ENCODE measurements at places on chromosomes 7 and 10. TPM values are rescaled to one million over a fixed set of nuclear protein-coding genes. Genes with fewer than 3 reads are reported as not detected.
A peak's percentile ranks its signal among the peaks of the same experiment; 100 is the strongest.

Gene FAM20C
- total RNA-seq = 10.0 TPM

Gene PRPS1L1
- total RNA-seq = not detected

Gene C10orf105
- not detected for total RNA-seq

Gene CELF2
- total RNA-seq = 65.0 TPM

Gene OR2A5
- total RNA-seq = not detected

Gene HOXA3
- not detected for total RNA-seq

DNA sequence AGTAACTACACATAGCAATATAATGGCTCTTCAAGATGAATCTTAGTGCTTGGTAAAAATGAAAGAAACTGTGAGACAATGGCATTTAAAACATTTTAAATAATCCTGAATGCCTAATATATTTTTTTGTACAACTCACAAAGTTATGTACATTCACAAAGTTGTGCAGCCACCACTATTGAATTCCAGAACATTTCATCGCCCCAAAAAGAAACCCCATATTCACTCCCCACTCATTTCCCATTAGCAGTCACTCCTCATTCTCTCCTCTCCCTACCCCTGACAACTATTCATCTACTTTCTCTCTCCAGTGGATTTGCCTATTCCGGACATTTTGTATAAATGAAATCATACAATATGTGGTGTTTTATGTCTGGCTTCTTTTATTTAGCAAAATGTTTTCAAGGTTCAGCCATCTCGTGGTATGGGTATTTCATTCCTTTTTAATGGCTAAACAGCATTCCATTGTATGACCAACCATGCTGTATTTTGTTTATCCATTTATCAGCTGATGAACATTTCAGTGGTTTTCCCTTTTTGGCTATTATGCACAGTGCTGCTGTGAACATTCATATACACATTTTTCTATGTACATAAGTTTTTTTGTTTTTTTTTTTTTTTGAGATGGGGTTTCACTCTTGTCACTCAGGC, 34.7 kb downstream of the ENTPD7 start:
- peaks cover 63% of the 10 kb centered on the region for H3K36me3 ChIP-seq
- no peak overlapping the region for H3K4me3 ChIP-seq
- peaks cover 8% of the 10 kb centered on the region for H3K4me1 ChIP-seq

DNA sequence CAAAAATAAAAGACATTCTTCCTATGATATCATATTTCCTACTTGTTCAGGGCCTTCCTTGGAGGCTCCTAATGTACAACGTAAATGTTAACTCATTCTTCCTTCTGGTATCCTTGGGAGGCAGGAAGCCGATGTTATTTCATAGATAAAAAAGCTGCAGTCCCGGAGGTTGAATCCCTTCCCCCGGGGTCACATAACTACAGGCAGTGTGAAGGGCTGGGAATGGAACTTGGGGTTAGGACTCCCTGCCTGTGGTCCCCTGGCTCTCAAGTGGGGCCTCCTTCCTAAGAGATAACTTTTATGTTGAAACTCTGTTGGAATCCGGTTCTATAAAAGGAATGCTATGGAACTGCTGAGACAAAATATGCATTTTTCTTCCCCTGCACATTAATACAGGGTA, 14.9 kb upstream of the CCDC3 start:
- peaks cover 1% of the 10 kb centered on the region for H3K27me3 ChIP-seq
- H3K36me3 ChIP-seq = no peaks in the 10 kb centered on the region
- H3K4me1 ChIP-seq = peaks cover 8% of the 10 kb centered on the region
- H3K27ac ChIP-seq = peak overlapping the region; percentile 74
- H3K4me3 ChIP-seq = no peak overlapping the region

- no peaks in the 10 kb centered on the region for H3K36me3 ChIP-seq
- peak; percentile 63 for DNase-seq
- peaks cover 58% of the 10 kb centered on the region for H3K27me3 ChIP-seq
- H3K27ac ChIP-seq = no peak overlapping the region
These were observed 73.9 kb upstream of the LEP start for GRCh38 chr7:128167042-128167701.

- H3K36me3 ChIP-seq = no peaks in the 10 kb centered on the region
- H3K27me3 ChIP-seq = no peaks in the 10 kb centered on the region
- peak overlapping the region; percentile 11 for H3K4me3 ChIP-seq
- H3K27ac ChIP-seq = peak overlapping the region; percentile 69
- H3K4me1 ChIP-seq = peaks cover 26% of the 10 kb centered on the region
These were observed 100.7 kb downstream of the NKX6-2 start for GRCh38 chr10:132685101-132685891.

- H3K4me3 ChIP-seq = no peak overlapping the region
- DNase-seq = no peak
- H3K27me3 ChIP-seq = no peaks in the 10 kb centered on the region
- no peak overlapping the region for H3K27ac ChIP-seq
These were observed 1.8 kb downstream of the SLC12A9 start for GRCh38 chr7:100854146-100854895.

DNA sequence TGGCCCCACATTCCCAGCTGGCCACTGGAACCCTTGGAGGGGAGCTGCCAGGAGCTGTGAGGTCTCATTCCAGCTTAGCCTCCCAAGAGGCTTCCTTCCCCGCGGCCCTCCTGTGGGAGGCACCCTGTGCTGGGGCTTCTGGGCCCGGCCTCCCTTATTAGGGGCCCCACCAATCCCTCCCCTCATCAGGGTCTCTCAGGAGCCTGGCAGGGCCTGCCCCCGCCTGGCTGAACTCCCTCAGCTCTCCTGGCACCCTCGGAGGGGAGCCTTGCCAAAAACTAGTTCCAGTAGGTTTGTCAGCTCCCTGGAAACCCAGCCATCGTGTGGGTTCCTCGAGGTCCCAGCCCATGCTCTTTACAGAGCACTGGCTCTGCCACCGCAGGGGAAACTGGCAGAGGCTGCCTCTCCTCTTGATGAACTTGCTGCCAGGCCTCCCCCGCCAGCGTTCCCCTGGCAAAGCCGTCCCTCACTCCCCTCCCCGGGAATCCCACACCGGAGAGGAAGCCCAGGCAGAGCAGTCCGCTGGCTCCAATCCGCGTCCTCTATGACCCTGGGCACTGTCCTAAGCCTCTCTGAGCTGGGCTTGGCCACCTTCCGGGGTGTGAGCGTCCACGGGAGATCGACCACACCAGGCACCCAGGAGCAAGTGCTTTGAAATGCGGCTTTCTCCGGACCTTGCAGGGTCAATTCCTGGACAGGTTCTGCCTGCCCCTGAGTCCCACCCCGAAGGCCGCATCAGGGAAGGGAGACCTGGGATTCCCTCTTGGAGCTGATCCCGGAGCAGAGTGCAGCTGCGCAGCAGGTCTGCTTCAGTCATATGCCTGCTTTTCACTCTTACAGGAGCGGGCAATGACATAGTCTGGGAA, 139.8 kb downstream of the ARHGAP22 start:
- no peak overlapping the region for H3K4me3 ChIP-seq
- no peak overlapping the region for H3K27ac ChIP-seq
- peaks cover 4% of the 10 kb centered on the region for H3K36me3 ChIP-seq
- H3K27me3 ChIP-seq = no peaks in the 10 kb centered on the region

DNA sequence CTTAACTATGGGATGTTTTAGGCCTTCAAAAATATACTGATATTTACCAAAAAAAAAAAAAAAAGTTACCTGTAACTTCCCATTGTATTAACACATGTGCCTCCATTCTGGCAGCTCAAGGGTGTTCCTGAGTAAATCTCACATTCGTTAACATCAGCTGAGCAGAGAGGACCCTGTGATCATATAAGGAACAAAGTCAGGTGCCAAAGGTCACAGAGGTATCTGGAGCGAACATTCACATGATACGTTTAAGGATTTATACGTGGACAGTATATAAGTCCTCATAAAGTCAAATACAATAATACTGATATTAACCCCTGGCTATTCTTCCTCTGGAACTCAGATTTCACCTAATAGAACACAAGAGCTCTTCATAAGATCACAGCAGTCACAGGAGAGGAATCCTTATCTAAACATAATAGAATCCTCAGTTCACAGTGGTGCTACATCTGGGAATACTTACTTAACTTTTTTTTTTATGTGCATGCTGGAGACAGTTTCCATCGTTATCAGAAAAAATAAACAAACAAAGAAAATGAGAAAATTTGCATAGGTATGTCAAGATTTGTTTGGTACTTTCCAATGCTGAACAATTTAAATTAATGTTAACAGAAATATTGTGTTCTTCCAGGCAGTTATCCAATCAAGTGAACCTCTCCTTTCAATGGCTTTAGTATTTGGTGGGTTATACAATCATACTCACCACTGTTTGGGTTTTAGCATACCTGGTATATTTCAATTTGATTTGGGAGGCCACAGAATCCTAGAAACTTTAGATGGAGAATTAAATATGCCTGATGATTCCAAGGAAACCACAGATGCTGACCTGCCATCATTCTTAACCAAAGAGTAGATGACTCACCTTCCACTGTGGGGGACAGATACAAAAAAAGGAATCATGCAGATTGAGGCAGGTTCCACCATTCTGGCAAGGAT, 6.6 kb downstream of the CUBN start:
- peaks cover 14% of the 10 kb centered on the region for H3K4me1 ChIP-seq
- H3K27ac ChIP-seq = peak overlapping the region; percentile 83
- H3K36me3 ChIP-seq = no peaks in the 10 kb centered on the region
- H3K27me3 ChIP-seq = no peaks in the 10 kb centered on the region
- peak; percentile 91 for DNase-seq

DNA sequence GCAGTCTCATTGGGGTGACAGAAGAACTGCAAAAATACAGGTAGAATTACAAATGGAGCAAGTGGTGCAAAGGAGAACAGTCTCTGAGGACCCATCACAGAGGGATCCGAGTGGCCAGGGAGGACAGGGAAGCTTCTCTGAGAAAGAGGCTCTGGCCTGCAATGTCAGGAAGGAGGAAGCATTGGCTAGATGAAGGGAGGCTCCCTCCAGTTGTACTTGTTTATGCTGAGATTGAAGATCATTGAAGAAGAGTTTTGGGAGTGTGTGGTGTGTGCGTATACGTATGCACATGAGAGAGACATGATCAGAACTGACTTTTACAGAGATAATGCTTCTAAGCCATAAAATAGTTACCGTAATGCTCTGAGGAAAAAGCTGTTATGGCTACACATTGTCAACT, 274.7 kb upstream of the FZD8 start:
- H3K4me1 ChIP-seq = peaks cover 14% of the 10 kb centered on the region
- no peaks in the 10 kb centered on the region for H3K27me3 ChIP-seq
- no peaks in the 10 kb centered on the region for H3K36me3 ChIP-seq
- no peak overlapping the region for H3K27ac ChIP-seq
- no peak overlapping the region for H3K4me3 ChIP-seq

Measured in astrocyte (in vitro differentiated cells and primary cell).